Activated naive CD4-positive, alpha-beta T cell treated with anti-CD3 and anti-CD28 coated beads for 36 hours (primary cell): ENCODE measurements at places on chromosomes 12 and 14. TPM values are rescaled to one million over a fixed set of nuclear protein-coding genes. Genes with fewer than 3 reads are reported as not detected.

GRCh38 chr12:125193376-125194152 is 128.3 kb downstream of the AACS start:
- H3K4me3 ChIP-seq, result no peak overlapping the region
- DNase-seq, result no peak
- no peaks in the 10 kb centered on the region for H3K36me3 ChIP-seq
- H3K27ac ChIP-seq, result no peak overlapping the region
- H3K27me3 ChIP-seq, result peaks cover 30% of the 10 kb centered on the region
- H3K4me1 ChIP-seq, result no peaks in the 10 kb centered on the region

The TEX52 gene
- total RNA-seq, result not detected

- H3K27me3 ChIP-seq, result no peaks in the 10 kb centered on the region
- no peak overlapping the region for H3K27ac ChIP-seq
- no peak overlapping the region for H3K4me3 ChIP-seq
- no peaks in the 10 kb centered on the region for H3K4me1 ChIP-seq
Measured at GRCh38 chr12:125111403-125111802, 46.2 kb downstream of the AACS start.

The KCNH3 gene
- total RNA-seq, result 0.91 TPM

DNA sequence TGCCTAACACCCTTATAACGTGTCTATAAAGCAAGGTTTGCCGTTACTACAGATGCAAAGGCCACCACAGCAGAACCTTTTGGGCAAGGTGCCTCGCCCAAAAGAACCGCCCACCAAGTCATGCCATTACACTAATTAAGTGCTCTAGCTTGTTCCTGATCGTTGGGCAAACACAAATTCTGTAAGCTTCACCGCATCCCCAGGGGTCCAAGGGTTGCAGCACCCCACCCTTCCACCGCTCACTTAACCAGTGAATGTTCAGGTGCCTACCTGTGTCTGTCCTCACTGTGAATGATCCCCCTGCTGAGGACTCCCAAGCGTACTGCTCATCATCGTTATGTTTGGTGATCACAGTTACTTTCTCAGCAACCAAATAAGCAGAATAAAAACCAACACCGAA is 1.4 kb downstream of the HSP90AA1 start:
- H3K27ac ChIP-seq, result peak overlapping the region; percentile 95
- H3K4me1 ChIP-seq, result peaks cover 64% of the 10 kb centered on the region
- peak overlapping the region; percentile 97 for H3K4me3 ChIP-seq
- peaks cover 60% of the 10 kb centered on the region for H3K36me3 ChIP-seq
- H3K27me3 ChIP-seq, result no peaks in the 10 kb centered on the region

DNA sequence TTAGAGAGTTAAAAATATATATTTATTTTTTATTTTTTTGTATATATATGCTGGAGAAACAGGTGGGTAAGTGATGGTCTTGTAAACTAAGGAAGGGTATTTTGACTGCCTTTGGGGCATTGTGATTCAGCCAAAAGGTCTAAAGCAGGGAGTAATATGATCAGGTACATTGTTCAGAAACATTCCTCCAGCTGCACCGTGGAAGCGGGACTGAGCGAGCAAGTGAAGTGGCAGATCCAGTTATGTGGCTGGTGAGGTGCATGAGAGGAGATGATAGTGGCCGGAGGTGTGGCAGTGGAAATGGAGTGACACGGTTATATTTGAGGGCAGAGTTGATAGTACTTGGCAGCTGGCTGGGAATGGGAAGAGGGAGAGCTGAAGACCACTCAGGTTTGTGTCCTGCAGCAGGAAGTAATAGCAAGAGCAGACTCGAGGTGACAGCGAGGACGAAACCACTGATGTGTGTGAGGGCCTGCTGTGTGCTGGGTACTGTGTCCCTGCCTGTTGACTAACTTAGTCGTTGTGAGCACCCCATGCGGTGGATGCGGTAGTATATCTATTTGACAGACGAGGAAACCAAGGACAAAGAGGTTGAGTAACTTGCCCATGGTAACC is 39.2 kb downstream of the EID3 start:
- no peaks in the 10 kb centered on the region for H3K27me3 ChIP-seq
- H3K27ac ChIP-seq, result no peak overlapping the region
- no peak overlapping the region for H3K4me3 ChIP-seq

GRCh38 chr12:88360343-88360742 is 218.2 kb downstream of the TMTC3 start:
- no peaks in the 10 kb centered on the region for H3K36me3 ChIP-seq
- no peaks in the 10 kb centered on the region for H3K27me3 ChIP-seq
- no peaks in the 10 kb centered on the region for H3K4me1 ChIP-seq
- no peak overlapping the region for H3K27ac ChIP-seq

DNA sequence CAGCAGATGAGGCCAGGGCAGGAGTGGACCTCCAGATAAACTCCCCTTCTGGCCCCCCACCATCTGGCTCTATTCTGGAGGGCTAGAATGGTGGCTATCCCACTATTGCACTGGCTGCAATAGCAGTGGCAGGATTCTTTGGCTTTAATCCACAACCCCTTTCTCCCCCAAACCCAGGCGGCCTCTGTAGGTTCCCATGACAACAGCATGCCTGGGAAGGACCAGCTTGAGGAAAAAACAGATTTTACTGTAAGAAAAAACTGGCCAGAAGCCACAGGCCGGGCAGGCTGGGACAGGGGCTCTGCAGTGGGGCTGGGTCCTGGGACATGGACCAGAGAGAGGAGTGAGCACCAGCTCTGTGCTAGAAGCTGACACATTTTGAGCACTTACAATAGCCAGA is 13.6 kb upstream of the ACVR1B start:
- H3K4me1 ChIP-seq, result peaks cover 4% of the 10 kb centered on the region
- no peak overlapping the region for H3K4me3 ChIP-seq
- H3K36me3 ChIP-seq, result no peaks in the 10 kb centered on the region
- no peak overlapping the region for H3K27ac ChIP-seq
